ENCODE measurements at places on chromosomes 3 and 15. TPM values are rescaled to one million over a fixed set of nuclear protein-coding genes. Genes with fewer than 3 reads are reported as not detected.

DNA sequence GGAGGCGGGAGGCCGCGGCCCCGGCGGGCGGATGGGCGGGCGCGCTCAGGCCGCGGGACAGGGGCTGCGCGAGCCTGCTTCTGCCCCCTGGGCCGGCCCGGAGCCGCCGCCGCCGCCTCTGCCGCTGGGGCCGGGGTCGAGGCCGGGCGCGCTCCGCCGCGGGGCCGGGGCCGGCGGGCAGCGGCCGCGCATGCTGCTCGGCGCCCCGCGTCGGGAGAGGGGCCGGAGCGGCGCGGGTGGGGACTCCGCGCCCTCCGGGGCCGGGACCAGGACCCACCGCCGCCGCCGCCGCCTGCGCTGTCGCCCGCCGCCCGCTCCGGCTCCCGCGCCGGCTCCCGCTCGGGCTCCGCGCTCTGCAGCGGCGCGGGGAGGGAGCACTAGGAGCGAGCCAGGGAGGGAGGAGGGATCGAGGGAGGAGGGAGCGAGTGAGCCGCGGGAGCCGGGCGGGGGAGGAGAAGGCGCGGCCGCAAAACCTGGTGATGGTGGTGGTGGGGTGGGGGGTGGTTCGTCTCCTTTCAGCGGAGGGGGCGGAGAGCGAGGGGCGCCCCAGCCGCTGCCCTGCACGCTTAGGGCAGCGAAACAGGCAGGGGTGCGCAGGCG lies at the start of gene LINGO1:
Gene LINGO1, minus strand, starts transcription at position 379 of the 600 bp plus-strand sequence. CDS start 597 bp downstream, outside the sequence.
- no peak within 1 kb of the TSS for H3K27ac ChIP-seq
- H3K4me3 ChIP-seq, result no peak within 1 kb of the TSS
- DNase-seq, result no peak
- H3K36me3 ChIP-seq, result no peaks in the 10 kb centered on the region

DNA sequence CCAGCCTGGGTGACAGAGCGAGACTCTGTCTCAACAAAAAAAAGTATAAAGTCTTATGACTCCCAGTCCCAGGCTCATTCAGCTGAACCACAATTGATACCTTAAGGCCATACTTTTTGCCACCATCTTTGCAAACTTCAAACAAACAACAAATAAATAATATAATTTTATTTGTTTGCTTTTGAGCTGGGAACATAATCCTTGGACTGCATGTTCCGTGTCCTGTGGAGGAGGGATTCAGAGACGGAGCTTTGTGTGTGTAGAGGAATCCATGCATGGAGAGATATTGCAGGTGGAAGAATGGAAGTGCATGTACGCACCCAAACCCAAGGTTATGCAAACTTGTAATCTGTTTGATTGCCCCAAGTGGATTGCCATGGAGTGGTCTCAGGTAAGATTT lies 238.6 kb downstream of the ADAMTSL3 start:
- no peak overlapping the region for H3K4me3 ChIP-seq
- H3K4me1 ChIP-seq, result no peaks in the 10 kb centered on the region
- no peaks in the 10 kb centered on the region for H3K27me3 ChIP-seq
- H3K36me3 ChIP-seq, result no peaks in the 10 kb centered on the region
- no peak overlapping the region for H3K27ac ChIP-seq

DNA sequence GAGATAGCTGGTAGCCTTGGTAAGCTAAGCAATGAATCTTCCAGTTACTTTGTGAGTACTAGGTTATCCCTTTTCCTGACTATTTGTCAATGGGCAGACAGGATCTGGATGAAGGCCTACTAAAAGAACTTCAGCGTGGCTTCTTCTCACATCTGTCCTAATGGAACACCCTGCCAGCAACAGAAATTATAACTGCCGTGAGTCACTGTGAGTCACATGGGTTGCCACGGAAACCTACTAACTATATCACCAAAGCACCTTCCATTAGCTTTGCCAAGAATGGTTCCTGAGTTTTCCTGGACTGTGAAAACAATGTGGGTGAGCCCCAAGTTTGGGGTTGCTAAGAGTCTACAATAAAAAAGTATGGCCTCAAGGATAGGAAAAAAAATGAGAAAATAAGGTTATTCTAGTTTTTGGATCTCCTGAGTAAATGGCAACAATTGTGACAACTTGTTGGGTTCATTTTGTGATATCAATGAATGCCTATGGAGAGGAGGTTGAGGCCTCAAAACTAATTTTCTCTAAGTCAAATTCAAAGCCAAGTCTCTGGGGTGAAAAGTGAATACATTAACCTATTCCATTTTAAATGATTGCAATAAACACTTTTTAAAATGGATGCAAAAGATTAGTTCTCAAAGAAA lies 195.1 kb upstream of the ICE2 start:
- no peaks in the 10 kb centered on the region for H3K36me3 ChIP-seq
- peaks cover 10% of the 10 kb centered on the region for H3K4me1 ChIP-seq

DNA sequence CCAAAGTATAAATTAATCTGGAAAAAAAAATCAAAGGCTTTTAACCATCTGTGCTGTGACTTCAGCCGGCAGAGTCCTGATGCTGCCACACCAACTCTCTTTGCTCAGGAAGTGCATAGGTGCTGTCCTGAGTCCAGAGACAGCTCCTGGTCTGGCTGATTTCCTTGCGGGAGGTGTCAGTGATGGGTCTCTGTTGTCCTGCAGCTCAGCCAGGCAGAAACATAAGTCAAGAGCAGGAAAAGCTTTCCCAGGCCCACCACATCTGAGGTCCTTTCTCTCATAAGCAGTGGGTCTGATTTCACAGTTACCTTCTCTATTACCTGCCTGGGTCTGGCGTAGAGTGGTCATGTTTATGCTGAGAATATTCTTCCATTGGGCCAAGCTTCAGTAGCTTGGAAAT lies 19.4 kb downstream of the CHST2 start:
- H3K4me3 ChIP-seq, result no peak overlapping the region
- no peaks in the 10 kb centered on the region for H3K27me3 ChIP-seq
- no peaks in the 10 kb centered on the region for H3K36me3 ChIP-seq
- no peaks in the 10 kb centered on the region for H3K4me1 ChIP-seq
- no peak overlapping the region for H3K27ac ChIP-seq

GRCh38 chr3:102180280-102180931 lies 254.4 kb upstream of the ZPLD1 start:
- DNase-seq, result peak; percentile 2
- no peak overlapping the region for H3K27ac ChIP-seq
- H3K4me1 ChIP-seq, result peaks cover 14% of the 10 kb centered on the region
- H3K4me3 ChIP-seq, result no peak overlapping the region
- no peaks in the 10 kb centered on the region for H3K27me3 ChIP-seq
- no peaks in the 10 kb centered on the region for H3K36me3 ChIP-seq

DNA sequence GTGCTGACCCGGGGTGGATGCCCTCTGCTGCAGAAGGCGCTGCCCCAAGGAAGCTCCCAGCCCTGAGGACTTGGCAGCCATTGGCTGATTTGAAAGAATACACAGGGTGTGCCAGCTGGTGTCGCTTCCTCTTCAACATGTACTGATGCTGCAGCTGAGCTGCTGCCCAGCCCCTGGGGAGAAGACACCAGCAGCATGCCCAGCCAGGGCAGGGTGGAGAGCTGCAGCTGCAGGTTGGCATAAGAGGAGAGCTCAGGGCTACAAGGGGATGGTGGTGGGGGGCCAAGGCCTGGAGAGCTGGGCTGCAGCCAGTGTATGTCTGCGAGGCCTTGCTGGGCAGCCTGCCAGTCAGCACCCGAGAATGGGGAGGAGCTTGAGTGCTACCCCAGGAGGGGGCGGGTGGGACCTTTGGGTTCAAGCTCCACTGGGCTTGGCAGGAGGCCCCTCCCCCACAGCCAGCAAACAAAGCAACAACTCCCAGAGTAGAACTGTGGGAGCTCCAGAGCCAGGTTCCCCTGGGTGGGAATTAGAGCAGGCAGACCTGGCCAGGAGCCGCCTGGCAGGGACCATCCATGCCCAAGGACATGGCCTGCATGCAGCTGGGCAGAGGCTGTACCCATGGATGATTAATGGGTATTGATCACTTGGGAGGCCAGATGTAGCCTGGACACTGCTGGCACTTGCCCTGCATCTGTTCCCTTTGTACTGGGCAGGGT lies 9.2 kb upstream of the SEMA4B start:
- H3K4me3 ChIP-seq, result peak overlapping the region; percentile 14
- H3K27me3 ChIP-seq, result no peaks in the 10 kb centered on the region
- H3K36me3 ChIP-seq, result no peaks in the 10 kb centered on the region
- H3K27ac ChIP-seq, result peak overlapping the region; percentile 23

- DNase-seq, result no peak
- H3K4me1 ChIP-seq, result no peaks in the 10 kb centered on the region
- H3K27me3 ChIP-seq, result no peaks in the 10 kb centered on the region
- H3K36me3 ChIP-seq, result no peaks in the 10 kb centered on the region
- no peak overlapping the region for H3K4me3 ChIP-seq
- H3K27ac ChIP-seq, result no peak overlapping the region
Measured at GRCh38 chr3:1609416-1609815, 489.2 kb upstream of the CNTN4 start.

- no peaks in the 10 kb centered on the region for H3K27me3 ChIP-seq
- H3K27ac ChIP-seq, result no peak overlapping the region
- H3K36me3 ChIP-seq, result no peaks in the 10 kb centered on the region
- H3K4me1 ChIP-seq, result no peaks in the 10 kb centered on the region
- H3K4me3 ChIP-seq, result no peak overlapping the region
Measured at GRCh38 chr3:31436830-31437229, 95.9 kb upstream of the STT3B start.

- H3K4me1 ChIP-seq, result no peaks in the 10 kb centered on the region
- H3K36me3 ChIP-seq, result no peaks in the 10 kb centered on the region
- H3K27ac ChIP-seq, result no peak overlapping the region
- no peak overlapping the region for H3K4me3 ChIP-seq
- DNase-seq, result no peak
Measured at GRCh38 chr3:100105501-100105900, 8.8 kb downstream of the FILIP1L start.

DNA sequence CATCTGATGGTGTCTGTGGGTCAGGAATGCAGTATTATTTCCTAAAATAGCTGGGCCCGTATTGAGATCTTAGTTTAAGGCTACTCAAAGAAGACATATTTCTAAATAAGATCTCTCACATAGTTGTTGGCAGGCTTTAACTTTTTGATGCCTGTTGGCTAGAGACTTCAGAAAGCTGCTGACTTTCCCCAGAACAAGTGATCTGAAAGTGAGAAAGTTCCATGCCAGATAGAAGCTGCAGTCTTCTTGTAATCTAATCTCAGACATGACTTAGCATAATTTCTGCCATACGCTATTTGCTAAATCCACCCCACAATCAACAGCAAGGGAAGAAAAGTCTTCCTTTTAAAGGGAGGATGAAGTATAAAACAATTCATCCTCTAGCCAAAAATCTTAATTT lies 867.1 kb downstream of the IGSF11 start:
- no peaks in the 10 kb centered on the region for H3K36me3 ChIP-seq
- no peaks in the 10 kb centered on the region for H3K4me1 ChIP-seq
- no peaks in the 10 kb centered on the region for H3K27me3 ChIP-seq
- H3K4me3 ChIP-seq, result no peak overlapping the region
- no peak for DNase-seq

- H3K36me3 ChIP-seq, result no peaks in the 10 kb centered on the region
- no peak overlapping the region for H3K4me3 ChIP-seq
- no peak overlapping the region for H3K27ac ChIP-seq
- no peaks in the 10 kb centered on the region for H3K4me1 ChIP-seq
- DNase-seq, result no peak
- H3K27me3 ChIP-seq, result no peaks in the 10 kb centered on the region
Measured at GRCh38 chr15:57667171-57667849, 39.2 kb upstream of the POLR2M start.

DNA sequence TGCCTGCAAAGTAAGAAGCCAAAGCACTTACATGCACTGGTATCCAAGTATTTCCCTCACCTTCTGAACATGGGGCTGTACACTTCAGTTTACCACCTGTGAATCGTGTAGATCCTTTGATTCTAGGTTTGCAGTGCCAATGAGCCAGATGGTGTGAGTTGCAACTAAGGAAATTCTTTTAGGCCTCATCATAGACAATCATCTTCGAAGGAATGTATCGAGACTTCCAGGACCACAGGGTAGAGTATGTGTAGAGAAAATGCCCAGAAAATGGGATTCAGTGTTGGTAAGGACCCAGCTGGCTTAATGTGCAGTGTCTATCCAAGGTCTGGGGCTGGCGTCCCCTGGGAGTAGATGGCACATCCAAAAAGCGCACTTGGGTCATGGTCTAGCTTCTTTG lies 323.2 kb upstream of the TPM1 start:
- H3K36me3 ChIP-seq, result no peaks in the 10 kb centered on the region
- no peak for DNase-seq
- H3K4me3 ChIP-seq, result no peak overlapping the region

DNA sequence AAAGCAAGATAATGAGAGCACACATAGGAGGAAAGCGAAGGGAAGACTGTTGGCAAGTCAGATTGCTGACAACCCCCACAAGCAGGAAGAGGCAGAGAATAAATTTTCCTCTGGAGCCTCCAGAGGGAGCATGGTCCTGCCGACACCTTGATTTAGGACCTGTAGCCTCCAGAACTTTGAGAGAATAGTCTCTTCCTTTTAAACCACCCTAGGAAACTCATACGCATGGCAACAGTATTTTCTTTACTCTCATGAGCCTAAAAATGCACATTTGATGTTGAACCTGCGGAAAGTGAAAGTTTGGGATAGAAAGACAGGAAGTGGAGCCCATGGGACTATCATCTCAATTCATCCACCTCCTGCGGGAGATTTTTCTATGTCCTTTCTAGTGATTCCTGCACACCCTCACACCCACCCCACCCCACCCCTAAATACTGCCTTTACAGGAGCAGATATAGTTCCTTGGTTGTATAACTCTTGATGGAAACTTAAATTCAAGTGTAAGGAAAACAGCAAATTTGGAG lies 116.7 kb upstream of the LPP start:
- no peaks in the 10 kb centered on the region for H3K4me1 ChIP-seq
- no peak for DNase-seq
- H3K36me3 ChIP-seq, result no peaks in the 10 kb centered on the region
- no peak overlapping the region for H3K27ac ChIP-seq

- H3K4me3 ChIP-seq, result no peak overlapping the region
- DNase-seq, result no peak
- no peak overlapping the region for H3K27ac ChIP-seq
Measured at GRCh38 chr3:59538753-59539432, 489.1 kb upstream of the CFAP20DC start.

DNA sequence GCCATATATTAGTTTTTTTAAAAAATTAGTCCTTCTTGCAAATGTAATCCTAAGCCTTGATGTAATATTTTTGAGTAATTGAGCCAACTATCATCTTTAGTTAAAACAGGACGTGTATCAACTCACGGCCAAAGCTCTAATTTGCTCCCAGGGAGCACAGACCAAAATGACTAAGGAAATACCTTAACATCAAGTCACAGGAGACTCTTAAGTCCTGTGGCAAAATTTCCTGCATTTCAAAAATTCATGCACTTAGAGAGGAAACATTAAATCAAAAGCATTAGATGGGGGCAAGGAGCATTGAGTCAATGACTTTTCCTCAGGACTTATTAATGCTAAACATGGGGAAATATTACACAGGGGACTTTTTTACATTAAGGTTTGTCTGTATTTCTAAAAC lies 276.0 kb downstream of the MFSD1 start:
- no peaks in the 10 kb centered on the region for H3K27me3 ChIP-seq
- no peaks in the 10 kb centered on the region for H3K36me3 ChIP-seq
- no peak for DNase-seq
- no peaks in the 10 kb centered on the region for H3K4me1 ChIP-seq
- H3K27ac ChIP-seq, result no peak overlapping the region
- no peak overlapping the region for H3K4me3 ChIP-seq

- H3K27ac ChIP-seq, result no peak overlapping the region
- H3K36me3 ChIP-seq, result no peaks in the 10 kb centered on the region
- H3K27me3 ChIP-seq, result no peaks in the 10 kb centered on the region
- H3K4me1 ChIP-seq, result no peaks in the 10 kb centered on the region
Measured at GRCh38 chr15:57440799-57441198, 64.5 kb downstream of the CGNL1 start.

The SOX2 gene
- total RNA-seq, result not detected

The SEMA6D gene
- total RNA-seq, result not detected

The GABRR3 gene
- total RNA-seq, result 0.17 TPM

The MYZAP gene
- 1.7 TPM for total RNA-seq

The P2RY13 gene
- not detected for total RNA-seq
